Activated T-helper 1 cell treated with anti-CD3 and anti-CD28 coated beads, Interleukin-12 subunit alpha, Interleukin-12 subunit beta, Interleukin-2, Interleukin-4 antibody, amounts not matched to agents 30 ng/mL and 10 ng/mL and 1 ng/mL, durations not matched to agents 14 hours and 24 hours and 36 hours (primary cell): ENCODE measurements at places on chromosomes 16 and 17.

DNA sequence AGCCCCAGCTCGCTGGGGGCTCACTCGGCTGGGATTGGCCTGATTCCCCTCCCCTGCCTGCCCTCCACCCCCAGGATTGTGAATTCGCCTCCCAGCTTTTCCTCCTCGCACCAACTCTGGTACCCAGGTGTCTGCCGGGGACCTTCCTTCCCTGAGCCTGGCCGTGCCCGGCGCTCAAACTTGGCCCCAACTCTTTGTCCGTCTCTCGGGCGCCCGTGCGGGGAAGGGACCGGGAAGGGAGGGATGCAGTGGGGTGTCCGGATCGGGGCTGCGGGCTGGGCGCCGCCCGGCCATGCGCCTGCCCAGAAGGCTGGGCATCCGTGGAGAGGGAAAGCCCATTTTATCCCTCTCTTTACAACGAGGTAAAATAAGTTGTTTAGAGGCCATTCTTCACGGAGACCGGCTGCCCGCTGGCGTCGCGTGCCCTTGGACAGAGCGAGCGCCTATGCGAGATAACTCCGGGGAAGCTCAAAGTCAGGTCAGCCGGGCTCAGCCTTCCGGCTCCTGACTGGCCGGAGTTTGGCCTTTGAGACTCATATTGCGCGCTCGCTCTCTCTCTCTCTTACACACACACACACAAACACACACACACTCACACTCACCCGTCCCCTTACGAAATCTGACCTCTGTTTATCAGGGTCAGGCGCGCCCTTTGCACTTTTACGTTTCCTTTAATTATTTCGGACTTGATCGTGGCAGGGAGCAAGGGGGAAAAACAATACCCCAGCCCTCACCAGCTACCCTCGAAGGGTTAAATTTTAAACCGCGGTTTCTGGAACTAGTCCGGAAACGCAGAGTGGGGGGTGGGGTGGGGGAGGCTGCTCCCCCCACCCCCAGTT lies 774 bp upstream of the MAF start:
- peak; percentile 18 for DNase-seq

- DNase-seq, result no peak
These were observed 680 bp downstream of the ZNF629 start for GRCh38 chr16:30786115-30786935.

- DNase-seq, result no peak
These were observed 1.2 kb downstream of the IRF8 start for GRCh38 chr16:85900027-85900792.

GRCh38 chr16:78528265-78528664 lies 428.8 kb downstream of the WWOX start:
- no peak for DNase-seq

GRCh38 chr17:3961564-3962047 lies 2.6 kb downstream of the ATP2A3 start:
- peak; percentile 18 for DNase-seq

DNA sequence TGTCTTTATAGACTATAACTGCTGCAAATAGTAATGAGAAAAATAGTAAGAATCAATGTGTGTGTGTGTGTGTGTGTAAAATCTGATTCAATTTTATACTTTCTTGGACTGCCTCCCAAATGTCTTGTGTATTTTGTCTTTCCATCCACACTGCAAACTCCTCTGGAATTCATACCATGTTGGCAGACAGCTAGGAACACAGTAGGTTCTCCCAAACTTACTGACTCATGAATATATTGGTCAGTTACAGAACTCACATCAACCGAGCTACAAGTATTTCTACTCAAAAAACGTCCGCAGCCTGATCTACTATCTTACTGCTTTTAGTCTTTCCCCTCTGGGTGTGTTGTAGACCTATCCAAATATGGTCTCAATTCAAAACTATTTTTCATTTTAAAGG lies 542.7 kb upstream of the PSMD7 start:
- DNase-seq, result no peak

DNA sequence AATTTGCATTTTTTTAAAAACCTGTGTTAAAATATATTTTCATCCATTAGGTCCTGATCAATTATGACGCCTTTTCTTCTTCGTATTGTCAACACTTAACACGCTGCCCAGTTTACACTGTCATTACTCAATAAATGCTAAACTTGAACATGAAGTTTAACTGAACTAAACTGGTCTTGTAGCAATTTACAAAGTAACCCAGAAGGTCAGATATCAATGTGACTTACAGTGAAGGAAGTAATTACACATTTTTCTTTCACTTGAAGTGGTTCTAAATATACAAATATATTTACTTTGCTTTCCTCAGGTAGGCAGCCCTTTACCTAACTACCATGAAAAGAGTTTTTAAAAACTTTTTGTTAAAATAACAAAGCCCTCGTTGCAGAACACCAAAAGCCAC lies 256.5 kb upstream of the AXIN2 start:
- no peak for DNase-seq

DNA sequence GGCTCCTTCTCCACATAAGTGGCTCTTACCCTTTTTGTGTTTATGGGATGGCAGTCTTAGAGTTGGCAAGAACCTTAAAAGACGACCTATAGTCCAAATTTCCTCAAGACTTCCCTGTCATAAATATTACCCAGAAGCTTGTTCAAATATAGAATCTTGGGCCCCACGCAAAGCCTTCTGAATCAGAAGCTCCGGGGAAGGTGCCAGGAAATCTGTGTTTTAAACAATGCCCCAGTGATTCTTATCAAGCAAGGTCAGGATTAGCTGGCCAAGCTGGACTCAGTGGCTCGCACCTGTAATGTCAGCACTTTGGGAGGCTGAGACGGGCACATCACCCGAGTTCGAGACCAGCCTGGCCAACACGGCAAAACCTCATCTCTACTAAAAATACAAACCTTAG lies 85.7 kb downstream of the TIMM22 start:
- DNase-seq, result no peak

GRCh38 chr16:84786605-84787262 lies 33.1 kb upstream of the CRISPLD2 start:
- no peak for DNase-seq

DNA sequence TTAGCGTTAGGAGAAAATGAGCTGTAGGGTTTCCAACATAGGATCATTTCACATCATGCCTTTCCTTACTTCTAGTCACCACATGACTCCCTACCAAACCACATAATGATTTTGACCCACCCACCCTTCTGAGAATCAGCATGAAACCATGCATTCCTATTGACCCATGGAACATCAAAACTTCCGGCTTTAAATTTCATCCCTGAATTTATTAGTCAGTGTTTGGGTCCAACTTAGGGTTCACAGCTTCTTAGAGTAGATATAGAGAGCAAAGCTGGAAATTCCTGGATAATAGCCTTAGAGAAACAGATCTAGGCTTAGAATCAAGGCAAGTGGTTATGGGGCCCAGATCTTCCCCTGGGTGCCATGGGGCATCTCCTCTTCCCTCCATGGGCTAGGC lies 162.6 kb downstream of the TOX3 start:
- DNase-seq, result no peak

DNA sequence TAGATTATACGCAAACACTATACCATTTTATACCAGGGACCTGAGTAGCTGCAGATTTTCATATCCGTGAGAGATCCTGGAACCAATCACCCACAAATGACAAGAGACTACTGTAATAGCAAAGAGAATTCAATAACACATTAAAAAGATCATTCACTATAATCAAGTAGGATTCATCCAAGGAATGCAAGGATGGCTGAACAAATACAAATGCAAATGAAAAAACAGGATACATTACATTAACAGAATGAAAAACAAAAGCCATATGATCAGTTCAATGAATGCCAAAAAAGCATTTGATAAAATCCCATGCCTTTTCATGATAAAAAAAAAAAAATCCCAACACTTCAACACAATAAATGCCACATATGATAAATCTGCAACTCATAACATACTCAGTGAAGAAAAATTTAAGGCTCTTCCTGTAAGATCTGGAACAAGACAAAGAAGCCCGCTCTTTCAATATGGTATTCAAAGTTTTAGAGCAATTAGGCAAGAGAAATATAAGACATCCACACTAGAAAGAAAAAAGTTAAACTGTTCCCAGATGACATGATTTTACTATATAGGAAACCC lies 29.0 kb downstream of the N4BP1 start:
- DNase-seq, result no peak
